Stimulated activated CD4-positive, alpha-beta T cell treated with anti-CD3 and anti-CD28 coated beads, Interleukin-15, amount 100 ng/mL, for 1 hour (primary cell): ENCODE measurements at places on chromosomes 16 and 17.

DNA sequence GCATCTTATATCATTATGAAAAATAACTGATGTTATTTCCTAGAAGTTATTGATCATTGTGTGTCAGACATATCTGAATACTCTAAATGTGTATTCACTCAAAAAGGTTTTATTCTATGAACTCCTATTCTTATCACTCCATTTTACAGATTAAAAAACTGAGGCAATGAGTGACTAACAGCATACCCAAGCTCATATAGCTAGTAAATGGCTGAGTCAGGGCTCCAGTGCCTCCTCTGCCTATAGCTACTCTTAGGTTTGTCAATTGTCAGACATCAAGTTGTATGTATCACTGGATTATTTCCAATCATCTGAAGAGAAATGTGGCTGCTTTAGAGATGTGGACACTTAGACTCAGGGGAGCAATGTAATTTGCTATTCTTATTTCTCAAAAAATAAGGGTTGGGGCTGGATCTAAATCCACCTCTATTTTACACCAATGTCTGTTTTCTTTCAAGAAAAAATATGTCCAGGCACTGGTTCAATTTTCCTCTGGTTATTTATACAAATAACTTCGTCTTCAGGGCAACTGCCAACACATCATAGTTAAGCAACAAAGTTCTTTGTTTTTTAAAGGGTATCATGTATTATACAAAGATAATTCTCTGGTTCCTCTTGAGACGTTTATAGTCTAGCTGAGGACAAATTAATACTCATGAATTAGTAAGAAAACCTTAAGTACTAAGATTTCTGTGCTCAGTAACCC, 328.9 kb upstream of the MAF start:
- no peak for DNase-seq

GRCh38 chr17:48719642-48720265, 2.6 kb downstream of the PRAC1 start:
- no peak for DNase-seq

DNA sequence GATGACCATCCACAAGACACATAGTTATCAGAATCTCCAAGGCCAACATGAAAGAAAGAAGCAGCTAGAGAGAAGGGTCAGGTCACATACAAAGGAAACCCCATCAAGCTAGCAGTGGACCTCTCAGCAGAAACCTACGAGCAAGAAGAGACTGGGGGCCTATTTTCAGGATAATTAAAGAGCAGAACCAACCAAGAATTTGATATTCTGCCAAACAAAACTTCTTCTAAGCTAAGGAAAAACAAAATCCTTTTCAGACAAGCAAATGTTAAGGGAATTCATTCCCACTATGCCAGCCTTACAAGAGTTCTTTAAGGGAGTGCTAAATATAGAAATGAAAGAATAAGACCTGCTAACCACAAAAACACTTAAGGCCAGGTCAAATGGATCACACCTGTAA, 47.8 kb downstream of the ITFG1 start:
- DNase-seq = no peak

DNA sequence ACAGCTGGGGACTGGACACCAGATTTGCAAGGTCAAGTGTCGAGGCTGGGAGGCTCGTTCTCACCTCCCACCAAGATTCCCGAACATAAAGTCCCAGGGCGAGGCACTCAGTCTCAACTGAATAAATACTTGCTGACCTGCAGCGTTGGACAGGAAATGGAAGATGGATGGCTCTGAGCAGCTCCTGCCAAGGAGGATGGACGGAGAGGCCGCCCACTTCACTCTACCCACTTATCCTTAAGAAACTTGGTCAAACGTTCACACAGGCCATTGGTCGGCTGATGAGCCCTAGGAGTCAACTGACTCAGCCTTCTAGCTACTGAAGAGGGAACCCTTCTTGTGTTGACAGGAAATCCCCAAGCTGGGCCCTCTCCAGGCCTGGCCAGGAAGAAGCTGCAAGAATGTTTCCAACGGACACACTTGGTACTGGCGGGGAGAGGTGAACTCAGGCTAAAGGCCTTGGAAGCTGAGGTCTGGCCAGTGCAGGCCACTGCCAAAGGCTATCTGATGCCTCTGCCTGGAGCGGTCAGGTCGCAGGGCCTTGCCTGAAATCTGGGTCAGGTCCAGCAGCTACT, 50.0 kb downstream of the VAC14 start:
- no peak for DNase-seq

DNA sequence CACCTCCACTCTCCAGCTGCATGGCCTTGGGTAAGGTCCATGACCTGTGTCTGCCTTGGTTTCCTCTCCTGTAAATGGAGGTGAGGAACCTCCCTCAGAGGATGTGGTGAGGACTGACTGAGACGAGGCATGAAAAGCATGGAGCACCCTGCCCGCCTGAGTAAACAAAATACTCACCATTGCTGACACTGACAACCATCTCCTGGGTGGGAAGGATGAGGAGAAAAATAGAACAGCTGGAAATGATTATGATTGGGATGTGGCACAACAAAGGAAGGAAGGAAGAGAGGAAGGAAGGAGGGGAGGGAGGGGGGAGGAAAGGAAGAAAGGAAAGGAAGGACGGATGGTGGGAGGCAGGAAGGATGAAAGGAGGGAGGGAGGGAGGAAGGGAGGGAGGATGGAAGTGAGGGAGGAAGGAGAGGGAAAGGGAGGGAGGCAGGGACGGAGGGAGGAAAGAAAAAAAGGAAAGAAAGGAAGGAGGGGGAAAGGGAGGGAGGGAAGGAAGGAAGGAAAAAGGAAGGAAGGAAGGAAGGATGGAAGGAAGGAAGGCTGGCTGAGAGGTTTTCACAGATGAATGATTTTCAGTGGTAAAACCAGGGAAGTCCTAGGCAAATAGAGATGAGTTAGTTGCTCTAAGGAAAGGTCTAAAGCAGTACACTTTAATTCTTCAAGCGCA, 276.5 kb upstream of the XYLT1 start:
- no peak for DNase-seq

- no peak for DNase-seq
These were observed 41.2 kb downstream of the TMC5 start for GRCh38 chr16:19458722-19459379.

DNA sequence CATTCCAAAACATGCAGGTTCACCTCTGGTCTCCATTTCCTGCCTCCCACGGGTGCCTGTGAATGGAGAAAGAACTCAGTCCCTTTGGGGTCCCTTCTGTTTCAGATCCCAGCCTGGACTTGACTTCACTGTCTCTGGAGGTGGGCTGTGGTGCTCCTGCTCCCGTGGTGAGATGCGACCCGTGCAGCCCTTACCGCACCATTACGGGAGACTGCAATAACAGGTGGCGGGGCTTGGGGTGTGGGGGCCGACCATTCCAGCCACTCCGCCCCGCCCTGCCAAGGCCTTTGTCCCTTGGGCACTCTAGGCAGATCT, 10.5 kb downstream of the LPO start:
- no peak for DNase-seq

DNA sequence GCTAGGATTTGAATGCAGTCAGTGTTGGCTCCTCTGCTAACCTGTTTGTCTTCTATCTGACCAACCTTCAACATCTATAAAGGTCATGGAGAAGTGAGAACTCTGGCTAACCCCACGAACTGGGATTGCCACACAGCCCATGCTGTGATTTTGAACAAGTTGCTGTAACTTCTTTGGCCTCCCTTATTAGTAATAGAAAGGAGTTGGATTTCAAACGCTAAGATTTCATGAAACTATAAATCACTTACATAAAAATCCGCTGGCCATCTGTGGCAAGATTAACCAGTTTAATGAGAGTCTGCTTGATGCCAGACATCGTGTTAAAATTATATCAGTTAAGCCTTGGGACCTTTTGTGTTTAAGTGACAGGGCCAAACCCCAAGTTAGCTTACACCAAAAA, 53.4 kb downstream of the HSD17B2 start:
- DNase-seq = no peak
